ENCODE measurements at places on chromosomes 3 and 15.

GRCh38 chr3:27160779-27161287, 208.3 kb downstream of the NEK10 start:
- DNase-seq = no peak

- no peak for DNase-seq
Observed at GRCh38 chr3:128182656-128183055, 29.4 kb downstream of the EEFSEC start.

GRCh38 chr3:62577153-62577552, 203.8 kb upstream of the FEZF2 start:
- DNase-seq = no peak

GRCh38 chr15:25504307-25504706, 65.5 kb upstream of the UBE3A start:
- DNase-seq = no peak

DNA sequence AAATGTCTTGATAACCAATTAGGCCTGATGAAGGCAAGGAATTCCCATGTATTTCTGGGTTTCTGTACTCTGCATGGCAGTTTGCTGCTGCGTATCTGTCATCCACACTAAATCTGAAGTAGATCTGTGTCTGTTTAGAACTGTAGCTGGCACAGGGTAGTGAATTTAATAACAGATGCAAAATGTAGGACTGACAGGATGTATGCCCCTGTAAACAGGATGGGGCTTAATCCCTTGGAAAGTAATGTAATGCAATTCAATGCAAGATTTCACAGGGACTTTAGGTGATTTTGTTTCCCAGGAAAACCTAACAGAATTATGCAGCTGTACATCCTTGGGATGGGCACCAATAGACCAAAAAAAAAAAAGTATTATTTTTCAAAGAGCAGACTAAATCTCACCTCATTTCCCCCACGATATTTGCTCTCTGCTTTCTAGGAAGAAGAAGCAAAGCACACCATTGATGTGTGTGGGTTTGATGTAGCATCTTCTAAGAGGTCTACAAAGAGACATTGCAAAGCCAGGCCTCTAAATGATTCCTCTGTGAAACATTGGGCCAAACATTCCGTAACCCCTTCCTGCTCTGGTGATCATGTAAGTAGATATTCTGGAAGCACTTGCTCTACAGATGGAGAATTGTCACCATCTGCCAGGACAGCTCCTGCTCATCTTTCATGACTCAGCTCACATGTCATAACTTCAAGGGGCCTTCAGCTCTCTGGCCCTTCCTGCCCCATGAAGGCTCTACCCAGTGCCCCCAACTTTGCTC, 464.3 kb upstream of the RGMA start:
- DNase-seq = no peak

- DNase-seq = no peak
Observed at GRCh38 chr3:184620475-184621119, 59.0 kb downstream of the EPHB3 start.
